ENCODE measurements at places on chromosomes 16 and 17. TPM values are rescaled to one million over a fixed set of nuclear protein-coding genes. Genes with fewer than 3 reads are reported as not detected.

The CTRB1 gene
- 6.5 TPM for total RNA-seq

The GUCY2D gene
- 0.20 TPM for total RNA-seq

The KRTAP4-9 gene
- total RNA-seq, result not detected

The PRR11 gene
- total RNA-seq, result 4.2 TPM

The ZDHHC7 gene
- total RNA-seq, result 61.1 TPM

The KRT40 gene
- total RNA-seq, result not detected
